ENCODE measurements at places on chromosomes 5 and 9. TPM values are rescaled to one million over a fixed set of nuclear protein-coding genes. Genes with fewer than 3 reads are reported as not detected.

GRCh38 chr5:143030349-143030748, 260.2 kb downstream of the ARHGAP26 start:
- no peaks in the 10 kb centered on the region for H3K27me3 ChIP-seq
- no peak overlapping the region for H3K4me3 ChIP-seq
- H3K36me3 ChIP-seq = peaks cover 11% of the 10 kb centered on the region
- H3K4me1 ChIP-seq = no peaks in the 10 kb centered on the region
- DNase-seq = no peak
- H3K27ac ChIP-seq = no peak overlapping the region

Gene CATSPER3
- 1.4 TPM for polyA plus RNA-seq

Gene GRM6
- 0.70 TPM for polyA plus RNA-seq

- H3K4me1 ChIP-seq = no peaks in the 10 kb centered on the region
- DNase-seq = no peak
- H3K4me3 ChIP-seq = no peak overlapping the region
- no peaks in the 10 kb centered on the region for H3K27me3 ChIP-seq
- no peak overlapping the region for H3K27ac ChIP-seq
- peaks cover 75% of the 10 kb centered on the region for H3K36me3 ChIP-seq
Measured at GRCh38 chr5:154899151-154899816, 38.7 kb downstream of the GEMIN5 start.

Gene TLR4
- polyA plus RNA-seq = 6.2 TPM

Gene PHF24
- 1.6 TPM for polyA plus RNA-seq

- no peak for DNase-seq
- H3K4me3 ChIP-seq = no peak overlapping the region
- H3K4me1 ChIP-seq = no peaks in the 10 kb centered on the region
- H3K27me3 ChIP-seq = no peaks in the 10 kb centered on the region
Measured at GRCh38 chr5:5658889-5659465, 236.5 kb downstream of the ICE1 start.

DNA sequence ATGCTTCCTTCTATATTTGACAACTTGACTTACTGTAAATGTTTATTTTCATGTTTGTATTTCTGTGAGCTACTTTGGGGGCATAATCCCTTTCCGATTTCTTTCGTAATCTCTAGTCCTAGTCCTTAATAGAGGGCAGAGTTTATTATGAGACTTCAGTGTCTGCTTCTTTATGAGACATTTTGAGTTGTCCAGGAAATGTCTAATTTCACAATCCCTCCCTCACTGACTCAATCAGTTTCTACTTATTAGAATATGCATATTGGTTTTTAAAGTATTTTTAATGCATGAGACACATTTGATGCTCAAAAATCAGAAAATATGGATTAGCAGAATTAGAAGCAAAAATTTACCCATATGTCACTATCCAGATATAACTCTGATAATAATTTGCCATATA, 160.9 kb downstream of the FOCAD start:
- H3K36me3 ChIP-seq = no peaks in the 10 kb centered on the region
- DNase-seq = no peak
- no peak overlapping the region for H3K4me3 ChIP-seq
- no peak overlapping the region for H3K27ac ChIP-seq
- no peaks in the 10 kb centered on the region for H3K4me1 ChIP-seq

DNA sequence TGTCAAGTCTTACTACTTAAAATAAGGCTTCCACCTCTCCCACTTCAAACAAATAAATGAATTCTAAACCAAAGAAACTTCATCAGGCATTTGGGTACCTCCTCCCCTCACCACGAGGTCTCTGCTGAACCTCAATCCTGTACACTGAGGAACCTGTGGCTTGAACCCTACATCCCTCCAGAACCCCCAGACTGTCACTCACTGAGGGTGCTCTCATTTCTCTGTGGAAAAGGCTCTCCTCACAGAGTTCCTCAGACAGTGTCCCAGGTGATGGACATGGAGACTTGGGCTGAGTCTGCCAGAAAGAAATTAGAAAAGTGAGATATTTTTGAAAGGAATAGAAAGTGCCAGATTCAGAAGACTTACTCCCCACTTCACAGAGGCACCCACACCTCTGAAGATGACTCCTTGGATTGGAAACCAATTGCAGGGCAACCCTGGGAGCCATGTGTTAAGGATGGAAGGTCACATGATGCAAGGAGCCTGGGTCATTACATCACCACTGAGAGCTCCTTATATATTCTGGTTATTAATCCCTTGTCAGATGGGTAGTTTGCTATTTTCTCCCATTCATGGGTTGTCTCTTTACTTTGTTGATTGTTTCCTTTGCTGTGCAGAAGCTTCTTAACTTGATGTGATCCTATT, 19.8 kb downstream of the MLANA start:
- H3K27me3 ChIP-seq = no peaks in the 10 kb centered on the region
- H3K4me1 ChIP-seq = no peaks in the 10 kb centered on the region
- DNase-seq = no peak
- H3K4me3 ChIP-seq = no peak overlapping the region

DNA sequence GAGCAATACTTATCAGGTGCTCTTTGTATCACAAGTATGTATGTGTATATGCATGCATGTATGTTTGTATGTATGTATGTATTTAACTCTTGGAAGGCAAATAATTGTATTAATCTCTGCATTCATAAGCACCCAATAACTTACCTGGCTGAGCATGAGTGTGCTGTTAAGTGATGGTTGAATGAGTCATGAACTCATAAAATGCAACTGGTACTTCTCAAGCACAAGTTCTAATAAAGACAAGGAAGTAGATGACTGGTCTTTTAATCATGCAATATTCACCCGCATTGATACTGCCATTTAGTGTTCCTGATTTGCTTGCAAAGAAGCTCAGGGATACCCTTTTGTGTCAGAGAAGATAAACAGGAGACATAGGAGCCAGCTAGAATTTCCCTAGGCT, 204.9 kb upstream of the TRPM3 start:
- no peaks in the 10 kb centered on the region for H3K4me1 ChIP-seq
- no peak overlapping the region for H3K4me3 ChIP-seq
- no peak for DNase-seq
- no peaks in the 10 kb centered on the region for H3K36me3 ChIP-seq
- no peak overlapping the region for H3K27ac ChIP-seq
- H3K27me3 ChIP-seq = no peaks in the 10 kb centered on the region

DNA sequence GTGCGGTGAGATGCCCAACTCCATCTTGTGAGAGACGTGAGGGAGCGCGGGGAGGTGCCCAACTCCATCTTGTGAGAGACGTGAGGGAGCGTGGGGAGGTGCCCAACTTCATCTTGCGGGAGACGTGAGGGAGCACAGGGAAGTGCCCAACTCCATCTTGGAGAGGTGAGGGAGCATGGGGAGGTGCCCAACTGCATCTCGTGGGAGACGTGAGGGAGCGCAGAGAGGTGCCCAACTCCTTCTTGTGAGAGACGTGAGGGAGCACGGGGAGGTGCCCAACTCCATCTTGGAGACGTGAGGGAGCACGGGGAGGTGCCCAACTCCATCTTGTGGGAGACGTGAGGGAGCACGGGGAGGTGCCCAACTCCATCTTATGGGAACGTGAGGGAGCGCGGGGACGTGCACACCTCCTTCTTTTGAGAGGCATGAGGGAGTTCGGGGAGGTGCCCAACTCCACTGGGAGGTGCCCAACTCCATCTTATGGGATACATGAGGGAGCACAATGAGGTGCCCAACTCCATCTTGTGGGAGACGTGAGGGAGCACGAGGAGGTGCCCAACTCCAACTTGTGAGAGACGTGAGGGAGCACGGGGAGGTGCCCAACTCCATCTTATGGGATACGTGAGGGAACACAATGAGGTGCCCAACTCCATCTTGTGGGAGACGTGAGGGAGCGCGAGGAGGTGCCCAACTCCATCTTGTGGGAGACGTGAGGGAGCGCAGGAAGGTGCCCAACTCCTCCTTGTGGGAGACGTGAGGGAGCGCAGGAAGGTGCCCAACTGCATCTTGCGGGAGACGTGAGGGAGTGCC, 235.4 kb downstream of the CACNA1B start:
- no peaks in the 10 kb centered on the region for H3K27me3 ChIP-seq
- no peaks in the 10 kb centered on the region for H3K36me3 ChIP-seq
- no peak overlapping the region for H3K27ac ChIP-seq
- no peaks in the 10 kb centered on the region for H3K4me1 ChIP-seq
- H3K4me3 ChIP-seq = no peak overlapping the region

Gene ANXA2R
- polyA plus RNA-seq = 1.4 TPM

Gene SLC9A3
- 203 TPM for polyA plus RNA-seq

Gene CARTPT
- 8.5 TPM for polyA plus RNA-seq

GRCh38 chr5:34608859-34609648, 47.1 kb upstream of the RAI14 start:
- no peaks in the 10 kb centered on the region for H3K36me3 ChIP-seq
- no peak for DNase-seq
- H3K4me1 ChIP-seq = peaks cover 5% of the 10 kb centered on the region

GRCh38 chr9:79551586-79551985, 20.2 kb upstream of the TLE4 start:
- H3K27ac ChIP-seq = no peak overlapping the region
- H3K4me1 ChIP-seq = no peaks in the 10 kb centered on the region
- H3K27me3 ChIP-seq = no peaks in the 10 kb centered on the region
- no peak for DNase-seq

Gene PCSK1
- 23.6 TPM for polyA plus RNA-seq

DNA sequence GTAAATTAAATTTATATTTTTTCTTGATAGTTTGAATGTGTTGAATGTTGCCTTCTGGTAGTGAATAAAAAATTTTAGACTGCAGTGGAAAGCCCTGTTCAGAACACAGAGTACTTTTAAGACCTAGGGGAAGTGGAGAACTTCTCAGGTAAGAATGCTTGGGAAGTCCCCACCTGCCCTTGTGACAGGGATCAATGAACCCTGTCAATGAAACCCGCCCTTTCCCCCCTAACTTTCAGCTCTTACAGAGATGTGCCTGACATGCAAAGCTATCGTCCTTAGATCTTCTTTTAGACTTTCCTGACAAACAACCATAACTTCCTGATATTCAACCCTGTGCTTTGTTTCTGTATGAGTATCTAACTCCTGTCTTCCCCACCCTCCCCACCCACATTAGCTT, 562.7 kb downstream of the TLE4 start:
- no peaks in the 10 kb centered on the region for H3K27me3 ChIP-seq
- no peak overlapping the region for H3K27ac ChIP-seq
- no peaks in the 10 kb centered on the region for H3K4me1 ChIP-seq
- no peaks in the 10 kb centered on the region for H3K36me3 ChIP-seq

DNA sequence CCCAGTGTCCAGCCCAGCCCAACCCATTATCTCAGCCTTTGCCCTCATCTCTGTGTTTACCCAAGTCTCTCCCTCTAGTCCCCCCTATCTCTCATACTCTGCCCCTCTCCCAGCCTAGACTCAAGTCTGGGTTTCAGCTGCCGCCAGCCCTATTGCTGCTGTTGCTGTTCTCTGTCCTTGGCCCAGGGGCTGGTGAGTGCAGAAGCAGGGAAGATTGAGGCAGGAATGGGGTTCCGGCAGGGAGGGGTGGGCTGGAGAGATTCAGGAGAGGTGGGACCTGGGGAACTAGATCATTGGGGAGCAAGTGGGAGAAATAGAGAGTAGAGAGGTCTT, 702 bp downstream of the TMEM8B start:
- H3K36me3 ChIP-seq = peaks cover 3% of the 10 kb centered on the region
- H3K4me3 ChIP-seq = peak overlapping the region; percentile 85
- H3K27me3 ChIP-seq = no peaks in the 10 kb centered on the region

GRCh38 chr9:30065888-30066287, 2318.6 kb upstream of the ACO1 start:
- H3K27me3 ChIP-seq = no peaks in the 10 kb centered on the region
- no peak overlapping the region for H3K27ac ChIP-seq
- H3K36me3 ChIP-seq = no peaks in the 10 kb centered on the region
- no peak overlapping the region for H3K4me3 ChIP-seq
- no peaks in the 10 kb centered on the region for H3K4me1 ChIP-seq

GRCh38 chr5:153818626-153819025, 220.1 kb downstream of the FAM114A2 start:
- H3K27ac ChIP-seq = no peak overlapping the region
- H3K4me1 ChIP-seq = no peaks in the 10 kb centered on the region
- H3K4me3 ChIP-seq = no peak overlapping the region
- no peaks in the 10 kb centered on the region for H3K27me3 ChIP-seq

- no peak overlapping the region for H3K4me3 ChIP-seq
- H3K27ac ChIP-seq = no peak overlapping the region
- no peak for DNase-seq
Measured at GRCh38 chr5:22644859-22645258, 208.3 kb downstream of the CDH12 start.
